ENCODE measurements at places on chromosomes 12 and 14. TPM values are rescaled to one million over a fixed set of nuclear protein-coding genes. Genes with fewer than 3 reads are reported as not detected.

INSM2 gene
- not detected for total RNA-seq

A2ML1 gene
- not detected for total RNA-seq

TARBP2 gene
- 42.4 TPM for total RNA-seq

PELI2 gene
- 0.05 TPM for total RNA-seq

DNM1L gene
- total RNA-seq: 63.2 TPM

LMNTD1 gene
- not detected for total RNA-seq

PPFIA2 gene
- total RNA-seq: not detected

MYO1A gene
- total RNA-seq: 0.08 TPM

HOXC5 gene
- total RNA-seq: not detected

CAPZA3 gene
- total RNA-seq: not detected

FOXA1 gene
- 0.61 TPM for total RNA-seq

SLC25A47 gene
- total RNA-seq: not detected

MDP1 gene
- 12.6 TPM for total RNA-seq

KRT6C gene
- not detected for total RNA-seq

KIF26A gene
- total RNA-seq: 0.05 TPM

RFC5 gene
- 29.3 TPM for total RNA-seq

CLBA1 gene
- total RNA-seq: 0.56 TPM

C12orf54 gene
- 2.6 TPM for total RNA-seq

GABARAPL1 gene
- 2.7 TPM for total RNA-seq

HCAR2 gene
- total RNA-seq: 0.13 TPM

ARF3 gene
- total RNA-seq: 169 TPM

TAS2R50 gene
- total RNA-seq: 1.6 TPM

NFATC4 gene
- total RNA-seq: 19.2 TPM

PLA2G1B gene
- 2.5 TPM for total RNA-seq

PIK3C2G gene
- total RNA-seq: not detected

MLH3 gene
- total RNA-seq: 23.8 TPM

KIF21A gene
- 31.1 TPM for total RNA-seq

TAC3 gene
- not detected for total RNA-seq

PARP11 gene
- 8.7 TPM for total RNA-seq

YEATS4 gene
- 23.5 TPM for total RNA-seq

ZNF140 gene
- total RNA-seq: 11.1 TPM

KITLG gene
- total RNA-seq: 0.32 TPM

DCN gene
- 1.5 TPM for total RNA-seq

SYNJ2BP gene
- total RNA-seq: 10.5 TPM

LRIG3 gene
- 6.1 TPM for total RNA-seq

TAS2R9 gene
- not detected for total RNA-seq

MYO1H gene
- not detected for total RNA-seq

TESPA1 gene
- 34.4 TPM for total RNA-seq

CLEC14A gene
- not detected for total RNA-seq

CPM gene
- total RNA-seq: 0.80 TPM

AVPR1A gene
- not detected for total RNA-seq

RAD9B gene
- 2.0 TPM for total RNA-seq

WSB2 gene
- 56.8 TPM for total RNA-seq

MYH7 gene
- total RNA-seq: 0.10 TPM

KRT80 gene
- 0.05 TPM for total RNA-seq

CCDC197 gene
- not detected for total RNA-seq

CD4 gene
- 1.6 TPM for total RNA-seq

AMN gene
- total RNA-seq: 0.33 TPM

FITM1 gene
- total RNA-seq: 0.64 TPM

BDKRB1 gene
- 0.21 TPM for total RNA-seq

ASPG gene
- total RNA-seq: 0.29 TPM

MYF6 gene
- total RNA-seq: not detected

Measured in GM12878 (cell line).